ENCODE measurements at places on chromosomes 5 and 9. TPM values are rescaled to one million over a fixed set of nuclear protein-coding genes. Genes with fewer than 3 reads are reported as not detected.

PHF24 gene
- 0.12 TPM for total RNA-seq

- DNase-seq: no peak
These were observed 24.5 kb downstream of the TICAM2 start for GRCh38 chr5:115577741-115578140.

ACTBL2 gene
- total RNA-seq: not detected

DNA sequence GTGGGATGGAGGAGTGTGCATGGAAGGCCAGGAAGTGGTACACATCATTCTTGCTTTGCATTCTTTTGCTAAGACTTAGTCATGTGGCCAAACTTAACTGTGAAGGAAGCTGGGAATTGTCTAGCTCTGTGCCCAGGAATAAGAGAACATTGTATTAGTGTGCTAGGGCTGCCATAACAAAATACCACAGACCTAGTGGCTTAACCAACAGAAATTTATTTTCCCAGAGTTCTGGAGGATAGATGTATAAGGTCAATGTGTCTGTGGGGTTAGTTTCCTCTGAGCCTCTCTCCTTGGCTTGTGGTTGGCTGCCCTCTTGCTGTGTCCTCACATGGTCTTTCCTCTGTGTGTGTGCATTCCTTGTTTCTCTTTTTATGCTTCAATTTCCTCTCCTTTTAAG, 32.4 kb downstream of the NNT start:
- no peak for DNase-seq

DNA sequence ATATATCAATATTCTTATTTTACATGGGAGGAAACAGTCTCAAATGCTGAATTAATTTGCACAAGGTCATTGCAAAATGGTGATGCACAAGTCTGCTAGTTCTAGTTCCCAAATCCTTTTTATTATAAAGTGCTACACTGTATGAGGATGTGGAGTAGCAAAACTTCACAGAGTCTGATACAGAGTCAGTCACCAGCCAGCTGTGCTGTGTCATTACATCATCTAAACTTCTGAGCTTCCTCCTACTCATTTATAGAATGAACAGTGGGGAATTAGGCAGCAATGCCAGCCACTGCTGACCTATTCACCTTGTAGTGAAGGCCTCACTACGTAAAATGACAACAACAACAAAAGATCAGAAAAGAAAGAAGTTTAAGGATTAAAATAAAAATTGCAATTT, 357.8 kb downstream of the TMEM167A start:
- DNase-seq: no peak

DNA sequence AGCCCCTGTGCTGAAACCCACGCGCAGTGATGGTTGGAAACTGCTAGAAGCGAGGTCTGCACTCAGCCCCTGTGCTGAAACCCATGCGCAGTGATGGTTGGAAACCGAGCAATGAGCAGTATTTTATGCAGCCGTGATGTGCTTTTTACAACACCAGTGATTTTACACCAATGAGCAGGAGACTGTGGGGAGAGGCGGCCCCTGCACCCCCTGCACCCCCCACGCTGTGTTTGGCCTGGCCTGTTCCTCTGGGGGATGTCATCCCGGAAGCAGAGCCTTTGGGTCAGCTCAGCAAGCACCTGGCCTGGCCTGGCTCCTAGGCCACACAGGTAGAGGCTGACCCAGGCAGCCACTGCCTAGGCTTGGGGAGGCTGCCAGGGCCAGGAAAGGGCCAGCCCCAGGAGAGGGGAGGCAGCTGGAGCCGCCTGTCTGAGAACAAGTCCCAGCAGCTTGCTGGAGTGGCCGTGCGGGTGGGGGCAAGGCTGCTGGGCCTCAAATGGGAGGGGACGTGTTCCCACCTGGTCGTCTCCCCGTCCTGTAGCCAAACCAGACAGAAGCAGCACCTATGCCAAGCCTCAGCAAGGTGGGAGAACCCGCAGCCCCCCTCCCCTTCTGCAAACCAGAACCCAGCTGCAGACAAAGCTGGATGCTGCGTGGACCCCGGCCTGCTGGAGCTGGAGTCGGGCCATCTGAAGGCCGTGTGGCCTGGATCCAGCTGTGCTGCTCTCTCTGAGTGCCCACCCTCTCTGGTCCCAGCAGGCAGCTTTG, 46.8 kb downstream of the DBH start:
- no peak for DNase-seq

DNA sequence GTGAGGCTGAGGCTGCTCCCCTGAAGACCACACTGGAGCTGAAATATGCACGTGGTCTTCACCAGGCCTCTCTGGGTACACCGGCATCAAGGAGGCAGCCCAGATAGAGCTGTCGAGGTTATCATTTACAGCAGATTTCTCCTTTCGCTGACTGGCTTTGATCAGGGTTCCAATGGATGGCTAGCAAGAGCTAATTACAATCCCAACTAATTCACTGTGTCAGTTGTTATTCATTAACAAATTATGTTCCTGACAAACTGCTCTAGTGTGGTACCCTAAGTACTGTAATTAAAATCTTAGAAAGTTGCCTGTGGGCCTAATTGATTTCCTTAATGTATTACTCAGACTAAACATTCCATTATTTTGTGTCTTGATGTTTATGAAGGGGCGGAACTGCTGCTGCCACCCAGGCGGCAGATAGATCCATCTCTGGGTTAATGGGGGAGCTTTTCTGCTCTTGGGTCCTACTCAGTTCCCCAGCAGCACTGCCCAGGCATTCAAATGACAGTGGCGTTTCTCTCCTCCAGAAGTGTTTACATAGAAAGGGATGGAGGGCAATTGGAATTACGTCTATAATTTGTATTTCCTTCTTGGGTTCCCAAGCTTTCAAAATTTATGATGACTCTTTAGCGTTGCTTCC, 71.7 kb upstream of the RAD23B start:
- no peak for DNase-seq

DNA sequence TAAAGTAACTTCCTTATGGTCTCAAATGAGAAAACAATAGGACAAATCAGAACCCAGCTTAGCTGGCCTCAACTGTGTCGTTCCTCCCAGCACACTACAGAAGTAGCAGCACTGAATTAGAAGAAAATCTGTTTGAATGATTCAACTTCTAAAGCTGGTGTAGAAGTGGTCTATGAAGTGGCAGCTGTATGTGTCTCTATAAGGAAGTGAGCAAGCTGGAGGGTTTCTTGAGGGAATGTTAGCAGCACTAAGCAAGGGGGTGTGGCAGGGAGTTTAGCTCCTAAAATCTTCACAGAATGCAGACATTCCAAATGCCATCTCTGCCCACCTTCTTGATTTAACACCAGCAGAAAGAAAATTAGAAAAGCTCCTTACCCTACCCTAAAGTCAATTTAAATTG, 4.1 kb downstream of the KLF9 start:
- no peak for DNase-seq

DNA sequence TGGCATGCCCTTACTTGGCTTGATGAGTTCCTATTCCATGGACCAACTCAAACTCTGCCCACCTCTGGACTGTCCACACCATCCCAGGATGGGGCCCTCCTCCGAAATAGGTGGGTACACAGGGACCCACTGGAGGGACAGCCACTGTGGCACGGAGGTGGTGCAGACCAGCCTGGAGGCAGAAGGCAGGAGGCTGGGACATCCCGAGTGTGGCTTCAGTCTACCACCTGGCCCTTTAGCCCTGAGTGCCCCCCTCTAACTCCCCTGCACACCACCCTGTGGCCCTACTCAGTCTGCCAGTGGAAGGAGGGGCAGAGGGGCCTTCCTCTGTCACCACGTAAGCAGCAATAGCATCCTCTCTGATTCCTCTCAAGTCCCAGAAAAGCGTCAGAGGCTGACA, 3.7 kb downstream of the IL3 start:
- DNase-seq: peak; percentile 7

LAMC3 gene
- total RNA-seq: 0.34 TPM

DNA sequence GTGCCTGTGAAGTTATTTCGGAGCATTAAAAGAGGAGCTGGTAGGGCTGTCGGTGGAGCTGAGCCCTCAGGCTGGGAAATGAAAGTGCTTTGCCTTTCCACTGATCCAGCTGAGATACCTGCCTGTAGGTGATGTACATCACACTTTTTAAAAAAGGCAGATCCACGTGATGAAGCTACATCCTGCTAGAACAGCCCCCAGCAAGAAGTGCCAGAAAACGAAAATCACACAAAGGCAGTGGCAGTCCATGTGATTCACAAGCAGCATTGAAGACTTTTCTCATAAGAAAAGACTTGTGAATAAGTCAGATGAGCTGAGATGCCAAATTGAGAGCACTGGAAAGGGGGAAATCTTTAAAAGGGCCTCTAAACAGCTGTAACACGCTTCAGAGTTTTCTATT, 765.1 kb downstream of the PTPRD start:
- no peak for DNase-seq

DNA sequence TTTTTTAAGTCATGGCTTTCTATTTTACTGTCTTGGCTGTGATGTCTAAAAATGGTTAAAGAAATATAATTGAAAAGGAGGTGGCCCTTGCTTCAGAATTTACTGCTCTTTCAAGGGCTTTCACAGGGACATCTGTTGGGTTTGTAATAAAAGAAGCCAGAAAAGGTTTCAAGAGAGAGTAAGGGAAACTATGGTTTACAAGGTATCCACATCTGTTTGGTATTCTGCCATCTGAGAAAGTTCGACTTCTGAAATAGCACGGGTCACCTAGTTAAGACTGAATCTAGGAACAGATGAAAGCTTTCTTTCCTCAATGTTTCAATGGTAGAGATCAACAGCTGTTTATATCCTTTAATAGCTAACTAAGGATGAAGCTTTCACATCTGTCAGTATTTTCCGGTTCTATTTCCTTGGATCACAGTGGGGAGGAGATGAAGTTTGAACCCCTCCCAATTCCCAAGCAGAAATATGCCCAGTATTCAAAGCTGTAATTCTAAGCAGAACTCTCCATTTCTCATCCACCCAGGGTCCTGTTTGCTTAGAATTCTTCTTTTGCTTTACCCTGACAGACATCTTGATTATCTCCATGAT, 72.8 kb upstream of the IFNK start:
- DNase-seq: no peak

DNA sequence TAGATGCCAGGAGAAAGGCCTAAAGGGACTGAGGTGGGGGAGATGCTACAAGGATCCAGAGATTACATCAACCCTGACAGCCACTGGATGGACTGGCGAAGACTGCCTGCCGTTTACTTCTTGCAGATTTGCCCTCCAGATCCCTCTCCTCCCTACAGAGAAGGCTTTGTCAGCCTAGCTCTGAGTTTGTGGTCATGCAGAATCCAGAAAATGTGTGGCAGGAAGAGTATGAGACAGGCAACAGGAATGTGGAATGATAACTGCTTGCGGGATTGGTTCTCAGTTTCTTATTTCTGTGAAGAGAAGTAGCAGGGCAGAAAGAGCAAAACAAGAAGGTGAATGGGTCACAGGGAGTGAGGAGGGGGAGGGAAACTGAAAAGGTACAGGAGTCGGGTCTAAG, 129.6 kb downstream of the TLE1 start:
- DNase-seq: no peak

- DNase-seq: no peak
These were observed 37.5 kb downstream of the BICD2 start for GRCh38 chr9:92726971-92727715.

- no peak for DNase-seq
These were observed 289.6 kb upstream of the ADAMTSL1 start for GRCh38 chr9:18184401-18184800.

PDE6A gene
- total RNA-seq: not detected

DNA sequence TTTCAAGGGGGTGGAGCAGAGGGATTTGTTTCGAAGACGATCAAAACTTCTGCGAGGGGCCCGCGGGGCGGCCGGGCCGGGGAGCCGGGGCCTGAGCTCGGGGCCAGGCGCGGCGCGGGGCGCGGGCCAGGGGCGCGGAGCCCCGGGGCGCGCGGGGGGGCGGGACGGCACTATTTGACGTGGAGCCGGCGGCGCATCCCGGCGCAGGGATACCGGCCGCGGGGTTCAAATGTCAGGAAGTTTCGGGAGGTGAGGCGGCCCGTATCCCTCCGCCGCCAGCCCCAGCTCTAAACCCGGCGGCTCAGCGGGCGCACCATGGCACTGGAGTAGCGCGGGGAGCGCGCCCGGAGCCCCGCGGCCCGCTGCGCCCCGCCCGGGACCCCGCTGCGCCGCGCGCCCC, at the start of gene LMX1B:
Gene LMX1B (plus strand): TSS at position 278 of the 400 bp plus-strand sequence. CDS start 522 bp downstream, outside the sequence.
- DNase-seq: no peak

DNA sequence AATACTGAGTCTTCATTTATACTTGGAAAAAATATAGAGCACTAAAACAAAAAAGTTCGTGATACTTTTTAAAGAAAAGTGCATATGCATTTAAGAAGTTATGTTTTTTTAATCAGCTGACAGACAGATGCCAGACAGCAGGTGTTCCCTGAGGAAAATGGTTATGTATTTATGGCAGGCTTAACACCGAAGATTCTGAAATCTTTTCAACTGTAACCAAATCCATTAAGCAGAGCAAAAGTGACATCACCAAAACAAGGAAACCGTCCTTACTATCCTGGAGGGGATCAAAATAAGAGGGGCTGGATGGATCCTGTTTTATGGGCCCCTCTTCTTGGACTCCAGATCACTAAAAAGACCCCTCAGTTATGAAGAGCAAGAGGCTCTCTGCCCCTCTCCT, 404.9 kb upstream of the ADAMTS16 start:
- no peak for DNase-seq

SH3RF2 gene
- 0.12 TPM for total RNA-seq

ANKRD18B gene
- 1.5 TPM for total RNA-seq

DNA sequence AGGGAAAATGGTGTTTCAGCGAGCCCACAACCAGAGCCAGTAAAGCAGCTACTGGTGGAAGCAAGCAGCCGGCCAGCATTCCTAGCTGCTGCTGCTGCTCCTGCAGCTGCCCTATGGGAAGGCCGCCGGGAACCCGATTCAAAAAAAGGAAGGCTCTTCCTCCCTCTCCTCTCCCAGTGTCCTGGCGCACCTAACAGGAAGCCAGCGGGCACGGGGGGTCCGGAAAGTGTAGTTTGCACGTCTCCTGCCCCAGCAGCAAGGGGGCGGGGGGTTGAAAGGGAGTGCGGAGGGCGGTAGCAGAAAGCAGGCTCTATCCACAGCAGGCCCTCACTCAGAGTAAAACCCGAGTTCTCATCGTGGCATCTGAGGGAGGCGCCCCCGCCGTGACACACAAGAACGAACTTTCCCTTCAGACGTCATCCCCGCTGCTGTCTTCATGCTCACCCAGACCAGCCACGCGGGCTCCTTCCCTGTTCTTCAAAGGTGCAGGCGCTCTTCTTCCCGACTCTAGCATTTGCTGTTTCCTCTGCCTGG, 16.5 kb downstream of the GRXCR2 start:
- peak; percentile 48 for DNase-seq

GRCh38 chr5:158756871-158757270, 342.8 kb downstream of the EBF1 start:
- DNase-seq: no peak

DNA sequence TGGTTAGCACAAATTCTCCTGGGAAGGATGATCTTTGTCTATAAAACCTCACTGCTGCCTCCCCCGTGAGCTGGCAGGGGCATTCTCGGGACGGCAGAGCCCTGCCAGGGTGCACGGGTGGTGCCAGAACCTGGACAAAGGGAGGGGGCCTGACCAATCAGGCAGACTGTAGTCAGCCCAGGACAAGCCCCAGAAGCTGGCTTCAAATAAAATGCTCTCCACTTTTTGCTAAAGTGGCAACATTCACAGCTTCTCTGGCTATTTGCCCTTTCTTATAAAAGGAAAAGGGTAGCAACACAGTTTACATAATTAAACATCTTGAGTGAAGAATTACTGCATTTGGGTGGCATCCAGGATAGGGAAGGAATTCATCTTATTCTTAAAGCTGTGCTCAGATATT, 14.4 kb downstream of the IL9 start:
- no peak for DNase-seq

- DNase-seq: no peak
These were observed 32.6 kb upstream of the TTLL11 start for GRCh38 chr9:122125509-122126330.

SH3TC2 gene
- total RNA-seq: not detected

GRCh38 chr9:124297551-124297901, 39.8 kb downstream of the NEK6 start:
- DNase-seq: no peak

SGCD gene
- not detected for total RNA-seq

- DNase-seq: no peak
These were observed 299.6 kb downstream of the NTRK2 start for GRCh38 chr9:84969084-84969483.

Measured in activated CD4-positive, alpha-beta memory T cell treated with anti-CD3 and anti-CD28 coated beads for 36 hours (primary cell).